ENCODE measurements at places on chromosomes 5 and 9.

- no peak for DNase-seq
Observed at GRCh38 chr5:9265441-9266287, 280.2 kb downstream of the SEMA5A start.

GRCh38 chr9:89325733-89326132 lies 7.4 kb downstream of the SECISBP2 start:
- DNase-seq: no peak

- no peak for DNase-seq
Observed at GRCh38 chr9:6034954-6035353, 19.5 kb upstream of the RANBP6 start.

- DNase-seq: no peak
Observed at GRCh38 chr9:71911908-71912335, 483 bp downstream of the C9orf85 start.

GRCh38 chr5:44774279-44774880 lies 34.4 kb upstream of the MRPS30 start:
- DNase-seq: no peak

DNA sequence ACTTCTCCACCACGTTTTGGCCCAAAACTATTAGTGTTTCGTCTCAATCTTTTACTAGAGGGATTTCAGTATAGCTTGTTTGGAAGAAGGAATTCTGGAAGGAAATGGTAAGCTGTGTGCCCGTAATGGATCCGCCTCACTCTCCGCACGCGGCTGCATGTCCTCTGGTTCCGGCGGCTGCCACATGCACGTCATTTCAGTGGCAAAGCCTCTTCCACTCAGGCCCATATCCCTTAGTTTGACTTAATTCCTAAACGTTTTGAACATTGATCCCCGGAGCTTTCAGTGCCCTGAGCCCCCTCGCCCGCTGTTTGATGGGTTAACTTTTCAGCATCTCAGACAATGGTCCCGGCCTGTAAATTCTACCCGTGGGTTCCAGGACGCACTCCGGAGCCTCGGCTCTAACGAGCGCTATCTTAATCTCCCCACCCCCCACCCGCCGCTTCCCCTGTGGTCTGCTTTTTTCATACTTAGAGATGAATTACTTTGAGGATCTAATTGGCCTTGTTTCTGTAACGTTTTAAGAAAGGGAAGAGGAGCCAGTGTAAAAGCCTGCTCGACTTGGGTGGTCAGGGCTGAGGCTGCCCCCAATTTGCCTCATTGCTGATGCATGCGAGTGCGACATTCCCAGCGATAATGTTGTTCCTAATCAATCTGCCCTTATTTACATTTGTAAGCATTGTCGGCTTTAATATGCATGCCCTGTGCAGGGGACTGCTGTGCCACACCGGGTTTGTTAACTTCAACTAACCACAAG lies 4.6 kb downstream of the PTCH1 start:
- no peak for DNase-seq

- DNase-seq: no peak
Observed at GRCh38 chr5:112733586-112733985, 4.1 kb upstream of the APC start.

GRCh38 chr5:32358611-32359010 lies 45.9 kb upstream of the MTMR12 start:
- no peak for DNase-seq

GRCh38 chr9:136379891-136380290 lies 6.4 kb upstream of the CARD9 start:
- DNase-seq: no peak

All from esophagus squamous epithelium (tissue), 5 donors.